ENCODE measurements at places on chromosomes 13 and 19. TPM values are rescaled to one million over a fixed set of nuclear protein-coding genes. Genes with fewer than 3 reads are reported as not detected.

DNA sequence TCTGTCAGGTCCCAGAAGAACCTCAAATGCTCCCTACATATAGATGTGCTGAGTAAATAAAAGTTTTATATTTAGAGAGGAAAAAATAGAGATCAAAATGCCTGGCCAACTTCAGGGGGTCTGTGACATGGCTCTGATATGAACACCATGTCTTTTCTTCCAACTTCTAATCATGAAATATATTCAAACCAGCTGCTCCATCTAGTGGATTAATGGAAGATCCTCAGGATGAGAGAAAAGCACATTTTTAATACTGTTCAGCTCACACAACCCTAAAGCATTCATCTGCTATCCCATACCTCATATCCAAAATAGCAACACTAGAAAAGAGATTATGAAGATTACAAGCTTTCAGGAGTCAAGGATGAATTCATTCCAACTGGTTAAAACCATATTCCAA is 56.0 kb upstream of the DOCK9 start:
- DNase-seq: peak; percentile 28

DNA sequence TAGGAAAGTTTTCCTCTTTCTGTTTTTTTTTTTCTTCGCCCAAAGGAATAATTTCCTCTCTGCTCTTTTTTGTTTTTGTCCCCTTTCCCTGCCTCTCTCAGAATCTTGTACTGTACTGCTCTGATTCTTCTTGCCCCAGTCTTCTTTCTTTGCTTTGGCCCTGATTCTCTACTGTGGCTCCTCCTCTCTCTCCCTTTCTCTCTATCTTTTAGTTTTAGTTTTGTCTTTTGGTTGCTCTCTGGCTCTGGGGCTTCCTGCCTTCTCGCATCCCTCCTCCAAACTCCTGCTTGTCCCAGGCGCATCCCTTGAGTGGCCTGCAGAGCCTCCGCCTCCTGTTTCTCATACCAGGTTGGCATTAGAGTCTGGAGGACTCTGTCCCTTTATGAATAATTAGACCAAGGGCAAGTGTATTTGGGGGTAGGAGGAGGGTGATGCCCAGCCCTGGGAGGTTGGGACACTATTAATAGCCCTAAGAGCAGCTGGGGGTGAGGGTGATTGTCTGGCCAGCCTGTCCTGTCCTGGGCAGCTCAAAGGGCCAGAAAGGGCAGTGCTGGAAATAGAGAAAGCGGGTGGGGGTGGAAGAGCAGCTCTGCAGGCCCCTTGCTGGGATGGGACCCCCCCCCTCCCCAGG is 39.1 kb downstream of the LYL1 start:
- no peak for DNase-seq

DNA sequence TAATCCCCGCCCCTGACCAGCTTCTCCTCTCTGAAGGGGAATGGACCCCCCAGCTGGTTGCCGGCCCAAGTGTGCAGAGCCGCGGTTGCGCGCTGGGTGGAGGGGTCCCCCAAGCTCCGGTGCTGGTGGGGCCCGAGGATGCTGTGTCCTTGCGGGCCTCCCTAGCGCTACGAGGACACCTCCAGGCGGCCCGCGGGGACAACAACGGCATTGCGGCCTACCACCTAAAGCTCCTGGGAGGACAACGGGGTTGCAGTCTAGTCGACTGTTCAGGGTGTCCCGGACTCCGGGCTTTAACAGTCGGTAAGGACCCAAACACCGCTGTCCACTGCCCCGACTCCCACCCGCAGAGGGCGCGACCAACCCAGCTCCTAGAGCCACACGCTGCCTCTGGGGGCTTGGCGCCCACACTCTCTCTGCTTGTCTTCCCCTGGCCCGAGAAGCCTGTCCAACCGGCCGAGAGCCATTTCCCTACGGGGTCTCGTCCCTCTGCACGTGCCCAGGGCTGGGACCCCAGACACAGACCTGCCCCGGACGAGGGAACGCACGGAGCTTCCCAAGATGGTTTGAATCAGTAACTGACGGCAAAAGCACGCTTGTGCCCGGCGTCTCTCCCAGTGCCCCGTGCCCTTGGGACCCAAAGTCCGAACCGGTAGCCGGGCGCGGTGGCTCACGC is 927 bp upstream of the SDHAF1 start:
- no peak for DNase-seq

DNA sequence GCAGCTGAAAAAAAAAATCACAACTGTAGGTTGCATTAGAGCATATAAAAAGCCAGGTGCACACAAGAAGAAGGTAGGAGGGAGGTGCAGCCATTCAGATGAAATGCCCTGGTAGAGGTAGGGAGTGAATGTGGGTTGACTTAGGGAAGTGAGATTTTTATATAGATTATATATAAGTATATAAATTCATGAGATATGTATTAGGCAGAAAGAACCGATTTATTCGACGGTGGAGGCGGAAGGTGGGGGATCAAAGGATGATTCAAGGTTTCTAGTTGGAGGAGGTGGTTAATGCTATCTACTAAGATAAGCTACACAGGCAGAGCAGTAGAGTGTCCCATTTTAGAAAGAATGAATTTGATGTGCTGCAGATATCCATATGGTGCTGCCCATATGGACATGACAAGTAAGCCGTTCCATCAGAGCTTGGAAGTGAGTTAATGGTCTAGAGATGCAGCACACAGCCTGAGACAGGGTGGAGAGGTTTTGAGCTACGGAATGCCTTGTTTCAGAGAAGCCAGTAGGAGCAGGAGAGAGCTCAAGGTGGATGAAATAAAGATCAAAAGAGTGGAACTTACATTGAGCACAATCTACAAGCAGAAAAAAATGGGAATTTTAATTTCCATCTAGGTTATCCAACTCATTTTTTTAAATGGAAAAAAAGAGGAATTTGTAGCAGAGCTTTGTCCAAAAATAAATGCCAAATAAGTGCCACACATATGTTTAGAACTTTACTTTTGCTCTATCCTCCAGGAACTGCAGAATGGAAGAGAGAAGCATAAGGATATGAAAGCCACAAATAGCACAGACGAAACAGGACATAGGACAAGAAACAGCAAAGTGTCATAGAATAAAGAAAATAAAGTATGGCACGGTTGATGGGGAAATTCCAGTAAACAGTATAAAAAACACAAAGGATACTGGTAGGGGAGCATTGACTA is 177.3 kb downstream of the PCDH9 start:
- no peak for DNase-seq

DNA sequence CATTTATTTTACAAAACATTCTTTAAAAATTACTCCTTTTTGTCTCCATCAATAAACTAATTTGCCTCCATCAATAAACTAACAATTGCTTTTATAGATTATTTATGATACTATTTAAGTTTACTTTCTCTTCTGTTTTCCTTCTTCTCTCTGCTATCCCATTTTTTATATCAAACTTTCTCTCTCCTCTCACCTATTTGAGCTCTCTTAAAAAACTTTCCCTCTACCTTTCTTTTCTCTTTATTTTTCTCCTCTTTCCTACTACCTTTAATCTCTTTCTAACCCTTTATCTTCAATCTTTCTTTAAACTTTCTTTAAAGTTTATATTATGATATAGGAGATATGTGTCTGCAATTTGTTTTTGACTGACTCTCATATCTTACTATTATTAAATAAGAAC is 566.4 kb downstream of the DACH1 start:
- DNase-seq: no peak

GRCh38 chr19:33818411-33818810 is 21.7 kb downstream of the KCTD15 start:
- DNase-seq: no peak

DNA sequence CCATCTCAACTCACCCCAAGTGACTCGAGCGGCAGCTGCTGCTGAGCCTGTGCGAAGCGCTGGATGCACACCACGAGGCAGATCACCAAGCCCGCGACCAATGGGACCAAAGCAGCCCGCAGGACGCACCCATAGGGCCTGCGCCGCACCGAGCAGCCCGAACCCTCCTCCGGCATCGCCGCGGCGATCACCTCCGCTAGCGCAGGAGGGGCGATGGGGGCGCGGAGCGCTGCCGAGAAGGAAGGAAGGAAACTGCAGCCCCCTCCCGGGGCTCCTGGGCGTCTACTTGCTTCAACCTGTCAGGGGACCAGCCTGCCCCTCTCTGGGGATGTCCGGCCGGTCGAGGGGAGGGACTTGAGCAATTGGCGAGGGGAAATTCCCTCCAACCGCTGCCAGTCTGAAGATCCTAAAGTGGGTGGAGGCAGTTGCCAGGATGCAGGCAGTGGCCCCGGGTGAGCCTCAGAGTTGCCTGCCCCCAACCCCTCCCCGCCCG is at the start of gene CD70:
TSS of gene CD70 (minus strand) at position 324 of the 493 bp plus-strand sequence. CDS start at position 176, 148 bp downstream.
- no peak for DNase-seq

- no peak for DNase-seq
These were observed 15.2 kb downstream of the ZFP14 start for GRCh38 chr19:36363845-36364244.

GRCh38 chr13:25874907-25875306 is 176.9 kb downstream of the SHISA2 start:
- DNase-seq: no peak

- no peak for DNase-seq
These were observed 11.3 kb downstream of the CEACAM21 start for GRCh38 chr19:41587101-41587837.

GRCh38 chr13:85565652-85566051 is 233.6 kb downstream of the SLITRK6 start:
- peak; percentile 28 for DNase-seq

DNA sequence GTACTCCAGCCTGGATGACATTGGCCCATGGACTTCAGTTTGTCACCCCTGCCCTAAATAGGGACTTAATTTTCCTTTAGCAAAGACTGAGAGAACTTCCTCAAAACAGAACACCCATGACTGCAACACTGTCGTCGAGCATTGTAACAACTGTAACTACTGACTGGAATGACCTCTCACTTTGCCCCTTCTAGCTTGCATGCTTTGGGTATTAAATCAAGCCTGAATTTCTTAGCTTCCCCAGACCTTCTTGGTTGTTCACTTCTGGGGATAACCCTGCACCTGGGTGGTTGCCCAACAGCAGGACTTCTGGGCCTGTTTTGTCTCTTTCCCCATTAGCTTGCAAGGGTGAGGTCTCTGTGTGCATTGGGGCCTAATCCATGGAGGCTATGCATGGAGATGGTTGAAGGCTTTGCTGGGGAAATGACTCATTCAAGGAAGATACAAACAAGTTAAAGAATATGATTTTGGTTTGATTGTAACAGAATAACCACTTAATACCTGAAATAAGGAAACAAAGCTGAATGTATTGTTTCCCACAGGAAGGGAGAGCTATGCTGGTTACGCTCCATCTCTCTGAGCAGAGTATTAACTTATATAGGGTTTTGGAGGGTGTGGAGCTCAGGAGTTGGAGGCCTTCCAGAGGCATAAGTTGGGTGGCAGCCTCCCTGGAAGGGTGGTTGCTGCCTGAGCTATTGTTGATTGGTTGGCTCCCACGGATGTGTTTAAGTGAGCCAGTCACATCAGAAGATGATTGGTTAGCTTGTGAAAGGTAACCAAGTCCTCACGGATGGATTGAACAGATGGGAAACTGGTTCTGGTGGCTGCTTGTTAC is 34.7 kb upstream of the UBAC2 start:
- DNase-seq: no peak

GRCh38 chr19:13005861-13006370 is 10.6 kb downstream of the NFIX start:
- no peak for DNase-seq

DNA sequence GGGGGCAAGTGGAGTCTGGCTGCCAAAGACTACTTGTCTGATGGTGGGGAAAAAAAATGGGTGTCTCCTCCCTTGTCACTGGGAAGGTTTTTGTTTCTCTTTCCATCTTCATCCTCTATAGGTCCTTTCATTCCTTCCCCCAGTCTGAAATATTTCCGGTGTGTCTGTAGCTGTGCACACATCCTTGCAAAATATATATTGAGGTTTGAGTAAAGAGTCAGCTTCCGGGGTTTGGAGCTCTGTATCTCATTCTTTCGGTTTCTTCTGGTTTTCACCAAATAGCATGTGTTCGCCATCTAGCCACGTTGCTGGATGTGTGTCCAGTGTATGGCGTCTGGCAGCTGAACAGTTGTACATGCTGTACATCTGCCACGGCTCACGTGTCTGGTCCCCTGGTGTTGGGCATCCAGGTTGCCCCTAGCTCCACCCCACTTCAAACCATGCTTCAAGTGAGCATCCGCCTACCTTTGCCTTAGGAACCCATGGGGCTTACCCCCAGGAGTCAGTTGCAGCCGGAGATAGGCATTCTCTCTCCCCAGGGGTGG is 142.2 kb downstream of the SIPA1L3 start:
- no peak for DNase-seq

- DNase-seq: no peak
These were observed 96.6 kb upstream of the LSM14A start for GRCh38 chr19:34075661-34076091.

GRCh38 chr13:72217142-72217541 is 350.1 kb upstream of the DACH1 start:
- DNase-seq: no peak

- DNase-seq: peak; percentile 20
These were observed 8.5 kb upstream of the SLC25A15 start for GRCh38 chr13:40780822-40781401.

DNA sequence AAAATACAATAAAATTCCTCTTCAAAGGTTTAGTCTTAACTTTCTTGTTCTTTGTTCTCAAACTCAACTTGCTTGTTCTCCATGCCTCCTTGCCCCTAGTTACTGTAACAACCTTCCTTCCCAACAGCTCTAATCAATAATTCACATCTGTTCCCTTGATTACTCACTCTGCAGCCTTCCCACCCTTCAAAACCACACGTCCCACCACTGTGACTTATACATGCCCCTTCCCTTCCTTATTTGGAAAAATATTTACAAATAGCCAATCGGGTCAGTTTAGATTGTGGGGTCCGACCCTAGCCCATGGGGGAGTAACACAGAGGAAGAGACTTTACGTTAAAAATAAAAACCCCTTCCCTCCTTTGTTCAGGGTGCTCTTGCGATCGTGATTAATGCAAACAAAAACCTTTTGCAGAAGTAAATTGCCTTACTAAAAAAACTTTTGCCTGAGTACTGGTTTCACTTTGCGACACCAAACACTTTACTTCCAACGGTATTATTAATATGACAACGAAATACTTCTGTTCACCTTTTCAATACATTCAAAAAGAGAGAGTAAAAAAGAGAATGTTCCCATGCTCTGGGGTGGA is 512 bp upstream of the ZNF93 start:
- DNase-seq: peak; percentile 75

GRCh38 chr13:69545551-69545950 is 562.1 kb upstream of the ATXN8OS start:
- DNase-seq: no peak

- DNase-seq: no peak
These were observed 841 bp upstream of the ZC3H13 start for GRCh38 chr13:46053162-46054012.

- DNase-seq: no peak
These were observed 7.4 kb downstream of the SLC35E1 start for GRCh38 chr19:16564842-16565241.

- no peak for DNase-seq
These were observed 354.9 kb upstream of the SPRY2 start for GRCh38 chr13:80695841-80696240.

The GARIN5A gene
- total RNA-seq: not detected

The KLK11 gene
- total RNA-seq: not detected

The GRIK5 gene
- total RNA-seq: not detected

The DCUN1D2 gene
- total RNA-seq: 6.9 TPM

The SELENOV gene
- not detected for total RNA-seq

The PDE4A gene
- 1.8 TPM for total RNA-seq

The ZNF560 gene
- 0.90 TPM for total RNA-seq

The TNFSF9 gene
- total RNA-seq: not detected

The ZNF846 gene
- 5.3 TPM for total RNA-seq
